ENCODE measurements at places on chromosomes 11 and 22.

GRCh38 chr22:27867953-27868731, 50.9 kb downstream of the PITPNB start:
- no peak for DNase-seq

GRCh38 chr11:108025387-108026080, 16.8 kb downstream of the CUL5 start:
- no peak for DNase-seq

- no peak for DNase-seq
Observed at GRCh38 chr11:78390809-78391208, 26.8 kb downstream of the GAB2 start.

- DNase-seq: no peak
Observed at GRCh38 chr11:41306431-41306830, 153.0 kb downstream of the LRRC4C start.

DNA sequence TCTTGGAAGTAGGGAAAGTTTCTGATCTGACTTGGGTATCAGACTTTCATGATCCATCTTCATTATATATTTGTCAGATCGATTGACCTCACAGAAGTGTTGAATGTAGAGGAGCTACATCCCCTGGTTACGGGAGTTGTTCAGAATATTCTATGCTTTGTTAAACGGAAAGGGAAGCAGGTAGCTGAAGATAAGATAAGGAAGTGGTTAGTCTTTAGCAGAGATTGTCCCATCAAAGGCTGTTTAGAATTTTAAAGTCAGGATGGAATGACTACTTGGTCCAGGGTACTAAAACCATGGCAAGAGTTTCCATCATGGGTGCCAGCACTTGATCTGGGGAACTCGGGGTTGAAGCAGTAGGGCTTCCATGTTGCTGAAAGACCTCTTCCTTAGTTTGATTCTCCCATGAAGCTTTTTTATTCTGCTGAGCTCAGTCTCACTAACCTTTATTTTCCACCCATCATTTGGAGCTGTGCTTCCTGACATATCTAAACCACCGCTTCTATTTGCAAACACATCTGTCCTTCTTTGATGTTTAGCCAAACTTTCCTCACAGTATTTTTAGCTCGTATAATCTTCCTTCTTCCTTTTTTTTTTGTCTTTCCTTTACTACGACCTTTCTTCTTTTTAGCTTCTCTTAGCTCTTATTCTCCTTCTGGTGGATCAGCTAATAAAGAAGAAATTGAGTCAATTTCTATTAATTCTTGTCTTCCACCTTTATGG, 4.0 kb upstream of the C22orf31 start:
- no peak for DNase-seq

GRCh38 chr11:26904132-26904531, 89.8 kb upstream of the FIBIN start:
- no peak for DNase-seq

DNA sequence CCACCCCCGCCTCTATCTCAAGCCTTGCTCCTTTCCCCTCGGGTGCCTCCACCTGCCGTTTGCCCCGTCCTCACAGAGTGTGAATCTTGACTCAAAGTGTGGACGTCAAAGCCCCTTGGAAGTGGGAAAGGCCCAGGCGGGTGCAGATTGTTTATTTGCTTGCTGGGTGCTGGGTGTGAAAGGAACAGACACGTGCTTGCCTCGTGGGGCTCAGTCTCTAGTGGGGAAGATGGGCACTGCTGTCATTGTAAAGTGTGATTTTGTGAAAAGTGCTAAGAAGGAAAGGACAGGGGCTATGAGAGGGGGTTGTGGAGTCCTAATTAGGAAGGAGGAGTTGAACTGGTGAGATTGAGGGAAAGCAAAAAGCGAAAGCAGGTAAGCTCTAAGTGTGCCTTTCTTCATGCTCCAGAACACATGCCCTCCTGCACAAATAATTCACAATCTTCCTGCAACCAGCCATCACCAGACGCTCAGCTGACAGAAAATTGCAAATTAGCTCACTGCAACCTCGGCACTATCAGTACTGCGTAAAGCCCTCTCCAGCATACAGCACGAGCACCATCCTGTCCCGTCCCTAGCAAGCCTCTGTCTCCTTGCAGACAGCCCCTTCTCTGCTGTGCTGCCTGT, 9.7 kb upstream of the GCAT start:
- no peak for DNase-seq

DNA sequence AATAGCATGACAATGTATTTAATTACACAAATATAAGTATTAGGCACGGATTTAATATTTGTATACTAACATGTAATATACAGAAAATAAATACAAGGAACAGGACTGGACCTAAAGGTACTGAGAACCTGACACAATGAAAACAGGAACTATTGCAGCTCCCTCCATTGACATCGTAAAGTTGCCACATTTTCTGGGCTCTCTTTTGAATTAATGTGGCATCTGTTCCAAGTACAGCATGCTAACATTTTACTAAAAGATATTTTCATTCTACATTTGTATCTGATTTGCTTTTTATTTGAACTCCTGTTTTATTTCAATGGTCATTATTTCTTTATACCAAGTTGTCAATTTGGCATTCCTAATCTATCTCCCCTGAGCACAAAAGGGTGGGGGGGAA, 15.3 kb downstream of the PHF21A start:
- DNase-seq: no peak

DNA sequence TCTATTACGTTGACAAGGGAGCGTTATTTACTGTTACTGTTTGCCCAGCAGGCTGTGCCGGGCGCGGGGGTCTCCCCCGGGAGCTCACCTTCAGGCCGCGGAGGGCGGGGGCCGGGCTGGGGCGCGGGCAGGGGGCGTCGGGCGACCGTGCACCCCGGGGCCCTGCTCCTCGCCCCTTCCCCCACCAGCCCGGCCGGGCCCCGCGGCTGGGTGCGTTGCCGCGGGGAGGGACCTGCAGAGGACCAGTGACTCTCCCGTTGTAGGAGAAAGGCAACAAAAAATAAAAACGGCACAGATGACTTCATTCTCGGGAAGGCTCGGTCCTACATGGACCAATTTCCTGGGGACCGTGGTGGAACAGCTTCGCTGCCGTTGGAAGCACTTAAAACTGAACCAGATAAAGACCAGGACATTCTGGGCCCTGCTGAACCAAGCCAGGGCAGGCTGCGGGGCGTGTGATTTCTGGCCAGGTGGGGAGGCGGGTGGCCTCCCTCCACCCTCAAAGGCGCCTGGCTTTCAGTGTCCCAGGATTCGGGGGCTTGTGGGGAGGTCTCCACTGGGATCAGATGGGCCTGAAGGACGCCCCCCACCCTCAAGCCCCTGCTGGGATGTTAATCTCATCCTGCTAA, 57.4 kb downstream of the IGLL1 start:
- DNase-seq: peak; percentile 43

- peak; percentile 95 for DNase-seq
Observed at GRCh38 chr11:1640076-1640946, 10.7 kb downstream of the KRTAP5-5 start.

- DNase-seq: no peak
Observed at GRCh38 chr11:66698491-66698890, 20.8 kb upstream of the RBM4B start.

- no peak for DNase-seq
Observed at GRCh38 chr22:42562279-42562678, 8.5 kb downstream of the SERHL2 start.

DNA sequence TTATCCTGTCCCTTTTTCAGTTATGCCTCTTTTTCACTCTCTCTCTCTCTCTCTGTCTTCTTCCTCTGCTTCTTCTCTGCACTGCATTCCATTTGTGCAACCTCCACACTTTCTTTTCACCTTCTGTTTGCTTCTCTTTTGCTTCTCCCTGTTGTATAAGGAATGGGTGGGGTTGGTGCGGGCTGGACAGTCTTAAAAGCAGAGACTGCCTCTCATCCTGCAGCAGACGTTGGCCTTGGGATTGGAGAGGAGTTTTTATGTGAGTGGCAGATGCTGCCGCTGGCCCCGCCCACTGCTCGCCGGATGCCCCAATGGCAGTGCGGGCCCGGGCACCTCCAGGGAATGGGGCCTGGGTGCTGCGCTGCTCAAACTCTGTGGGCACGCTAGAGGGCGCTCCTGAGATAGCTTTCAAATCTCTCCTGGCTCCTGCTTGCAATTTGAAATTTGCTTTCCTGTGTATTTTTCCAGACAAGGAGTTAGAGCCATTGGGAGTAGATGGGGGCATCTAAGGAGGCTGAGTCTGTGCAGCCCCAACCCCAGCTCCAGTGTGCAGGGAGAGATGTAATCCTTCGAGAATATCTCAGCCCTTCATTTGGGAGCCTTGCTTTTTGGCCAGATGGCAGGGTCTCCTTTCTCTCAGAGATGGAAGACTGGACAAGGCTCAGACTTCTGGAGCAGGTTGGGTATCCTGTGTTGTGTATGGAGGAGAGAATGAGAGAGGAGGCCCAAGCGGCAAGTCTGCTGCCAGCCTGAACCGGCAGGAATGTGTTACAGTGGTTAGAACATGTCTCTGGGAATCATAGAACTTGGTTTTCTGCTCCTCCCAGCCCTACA, 81.2 kb downstream of the GRAMD1B start:
- peak; percentile 87 for DNase-seq

GRCh38 chr11:33290319-33290718, 33.1 kb downstream of the HIPK3 start:
- DNase-seq: no peak
